Fibroblast of villous mesenchyme (primary cell): ENCODE measurements at places on chromosomes 6 and 20. TPM values are rescaled to one million over a fixed set of nuclear protein-coding genes. Genes with fewer than 3 reads are reported as not detected.

The ETV7 gene
- 0.32 and 0.86 TPM in 2 replicates for total RNA-seq

- DNase-seq, result no peak
These were observed 230.2 kb downstream of the PRKN start for GRCh38 chr6:162497389-162497788.

GRCh38 chr6:112114577-112115223 lies 27.3 kb downstream of the FAM229B start:
- no peak for DNase-seq

DNA sequence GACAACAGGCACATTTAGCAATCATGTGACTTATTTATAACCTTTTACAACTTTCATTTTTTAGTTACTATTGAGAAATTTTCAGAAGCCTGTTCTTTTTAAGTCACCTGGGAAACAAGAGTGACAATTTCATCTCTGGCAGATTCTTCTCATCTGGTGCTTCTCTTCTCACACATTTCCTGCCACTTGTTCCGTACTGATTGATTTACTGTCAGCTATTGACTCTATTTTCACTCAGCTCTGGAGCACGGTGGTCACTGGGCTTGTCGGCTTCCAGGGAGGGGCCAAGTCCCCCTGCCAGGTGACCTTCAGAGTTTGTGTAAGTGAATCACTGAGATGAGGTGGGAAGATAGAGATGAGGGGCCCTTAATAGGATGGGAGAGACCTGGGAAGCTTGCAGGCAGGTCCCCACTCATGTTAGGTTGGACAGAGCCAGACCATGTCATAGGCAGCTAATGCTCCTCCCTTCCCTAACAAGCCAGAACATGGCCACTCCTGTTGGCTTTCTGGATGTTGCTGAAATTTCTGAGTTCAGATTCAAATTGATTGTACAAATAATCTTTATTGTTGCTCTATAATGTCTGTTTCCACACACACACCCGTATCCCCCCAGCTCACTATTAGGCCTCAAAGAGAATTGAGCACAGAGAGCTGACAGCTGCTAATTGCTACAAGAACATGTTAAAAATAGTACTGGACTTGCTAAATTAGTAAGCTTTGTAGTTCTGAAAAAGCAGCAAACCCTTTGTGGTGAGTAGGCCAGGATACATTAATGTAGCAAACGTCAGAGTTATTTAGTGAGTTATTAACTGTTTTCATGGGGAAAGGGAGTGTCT lies 13.3 kb downstream of the DUSP22 start:
- no peak for DNase-seq

- no peak for DNase-seq
These were observed 36.5 kb upstream of the PHACTR3 start for GRCh38 chr20:59567585-59568508.

The TBC1D7 gene
- total RNA-seq, result 23.7 and 27.4 TPM in 2 replicates

DNA sequence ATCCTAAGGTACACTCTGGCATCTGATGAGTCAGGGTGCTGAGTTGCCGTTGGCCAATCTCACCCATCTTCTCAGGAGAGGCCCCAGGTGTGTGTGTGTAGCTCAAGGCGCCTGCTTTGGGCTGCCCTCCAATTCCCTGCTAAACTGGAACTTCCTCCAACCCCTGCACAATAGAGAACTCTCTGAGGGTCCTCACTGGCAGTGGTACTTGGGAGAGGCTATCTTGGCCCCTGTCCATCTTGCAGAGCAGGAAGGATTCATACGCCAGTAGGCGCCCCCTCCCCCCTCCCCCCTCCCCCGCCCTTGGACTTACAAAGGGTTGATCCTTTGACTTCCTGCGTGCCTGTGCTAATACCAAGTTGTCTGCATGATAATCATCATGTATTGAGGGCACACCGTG lies 173.6 kb downstream of the SASH1 start:
- no peak for DNase-seq

DNA sequence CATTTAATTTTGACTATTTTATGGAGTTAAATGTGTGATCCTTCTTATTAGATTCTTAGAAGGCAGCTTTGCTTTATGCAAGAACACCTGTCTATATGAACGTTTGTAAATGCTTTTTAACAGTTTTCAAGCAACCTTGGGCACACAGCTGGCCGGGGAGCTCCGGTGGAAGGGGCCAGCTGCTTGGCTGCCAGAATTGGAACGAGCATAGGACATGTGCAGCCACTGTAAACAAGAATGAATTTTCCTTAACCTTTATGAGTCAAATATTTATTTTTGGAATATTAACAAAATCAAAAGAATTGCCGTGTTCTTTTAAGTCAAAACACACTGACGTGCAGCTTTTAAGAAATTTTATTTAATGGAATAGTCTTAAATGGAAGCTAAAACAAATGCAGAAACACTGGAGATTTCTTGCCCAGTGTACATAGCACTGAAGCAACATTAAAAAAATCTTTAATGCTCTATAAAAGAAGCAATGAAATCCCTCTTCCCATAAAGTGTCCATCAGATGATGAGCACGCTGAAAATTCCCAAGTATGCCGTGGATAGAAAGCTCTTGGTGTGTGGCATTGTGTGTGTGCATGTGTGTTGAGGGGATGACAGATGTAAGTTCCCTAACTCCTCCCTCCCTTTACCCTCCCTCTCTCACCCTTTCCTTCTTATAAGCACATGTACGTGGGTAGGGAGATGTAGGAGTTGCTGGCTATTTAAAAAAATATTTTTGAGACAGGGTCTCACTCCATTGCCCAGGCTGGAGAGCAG lies 208.9 kb upstream of the EXOC2 start:
- no peak for DNase-seq

The B3GALT4 gene
- 2.6 and 5.5 TPM in 2 replicates for total RNA-seq

- DNase-seq, result no peak
These were observed 40.5 kb downstream of the HMGN3 start for GRCh38 chr6:79193971-79194370.

DNA sequence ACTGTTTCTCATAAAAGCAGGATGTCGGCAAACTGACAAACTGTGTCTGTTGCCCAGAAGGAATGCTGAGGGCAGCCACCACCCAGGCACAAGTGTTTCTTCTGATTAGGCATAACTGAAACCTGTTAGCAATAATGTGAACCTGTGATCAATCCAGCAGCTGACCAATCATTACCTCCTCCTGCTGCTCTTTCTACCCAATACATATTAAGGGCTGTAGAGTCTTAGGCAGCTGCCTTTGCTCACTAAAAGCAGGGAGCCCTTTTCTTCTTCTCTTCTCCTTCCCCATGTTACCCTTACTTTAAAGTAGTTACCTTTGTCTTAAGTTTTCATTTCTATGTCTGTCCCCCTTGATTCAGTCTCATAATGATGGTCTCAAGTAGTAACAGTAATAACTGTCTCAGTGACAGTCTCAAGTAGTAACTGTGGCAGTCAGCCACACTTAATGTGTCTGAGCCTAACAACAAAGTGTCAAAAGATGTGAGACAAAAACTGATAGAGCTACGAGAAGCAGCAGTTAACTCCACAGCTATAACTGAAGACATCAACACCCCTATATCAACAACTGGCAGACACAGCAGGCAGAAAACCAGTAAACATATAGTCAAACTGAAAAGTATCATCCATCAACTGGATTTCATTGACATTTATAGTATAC lies 37.0 kb downstream of the RANBP9 start:
- DNase-seq, result no peak

DNA sequence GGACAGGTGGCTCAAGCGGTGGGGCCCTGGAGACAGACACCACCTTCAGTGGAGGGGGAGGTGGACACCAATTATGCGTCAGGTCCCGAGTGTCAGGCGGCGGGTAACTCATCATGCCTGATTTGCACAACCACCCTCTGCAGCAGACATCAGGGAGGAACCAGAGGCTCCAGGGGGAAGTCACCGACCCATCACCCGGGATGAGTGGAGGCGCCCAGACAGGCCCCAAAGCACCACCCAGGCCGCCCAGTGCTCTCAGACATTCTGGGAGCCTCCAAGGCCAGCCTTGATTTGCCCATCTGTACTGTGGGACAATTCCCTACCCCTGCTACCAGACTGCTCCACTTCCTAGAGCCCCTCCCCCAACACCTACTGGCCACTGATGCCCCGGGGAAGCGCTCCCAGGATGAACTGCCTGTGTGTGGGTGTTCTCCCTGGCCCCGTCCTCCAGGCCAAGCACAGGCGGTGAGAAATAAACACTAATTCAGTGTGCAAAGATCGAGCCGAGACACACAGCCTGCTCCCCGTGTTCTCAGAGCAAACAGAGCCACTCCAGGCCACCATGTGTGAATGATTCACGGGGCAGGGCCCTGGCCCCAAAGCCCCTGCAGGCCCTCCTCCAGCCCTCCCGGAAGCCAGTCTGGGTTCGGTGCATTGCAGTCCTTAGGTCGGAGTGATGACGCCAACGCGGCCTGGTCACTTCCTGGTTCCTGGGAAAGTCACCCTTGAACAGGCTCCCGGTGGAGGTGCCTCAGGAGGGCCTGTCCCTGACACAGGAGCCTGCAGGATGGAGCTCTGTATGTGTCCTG lies 107.2 kb downstream of the ASXL1 start:
- peak; percentile 96 for DNase-seq

DNA sequence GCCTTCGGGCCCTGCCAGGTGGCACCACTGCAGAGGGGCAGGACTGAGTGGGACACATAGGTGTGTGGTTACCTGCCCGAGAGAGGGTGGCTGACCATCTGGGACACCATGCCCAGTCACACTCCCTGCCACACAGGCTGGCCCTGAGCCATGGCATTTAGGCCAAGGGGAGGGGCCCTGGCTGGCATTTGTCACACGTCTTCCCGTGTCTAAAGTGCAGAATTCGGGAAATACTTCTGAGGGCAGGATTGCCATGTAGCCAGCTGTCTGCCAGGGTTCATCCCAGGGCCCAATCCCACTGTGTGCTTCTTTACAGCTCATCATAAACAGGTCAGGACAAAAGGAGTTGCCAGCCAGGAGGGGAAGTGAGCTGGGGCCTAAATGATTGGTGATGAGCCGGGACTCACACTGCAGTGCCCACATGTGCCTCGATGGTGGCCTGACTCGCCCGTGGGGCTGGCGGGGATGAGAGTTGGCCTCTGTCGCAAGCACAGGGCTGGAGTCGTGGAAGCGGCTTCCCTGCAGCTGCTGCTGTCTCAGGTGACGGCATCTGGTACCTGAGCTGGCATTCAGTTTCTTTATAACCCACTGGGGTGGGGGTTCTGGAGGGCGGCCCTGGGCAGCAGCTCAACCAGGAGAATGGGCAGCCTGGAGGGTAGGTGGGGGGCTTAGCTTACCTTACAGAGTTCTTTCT lies 5.9 kb upstream of the UNC93A start:
- DNase-seq, result no peak

GRCh38 chr6:101402622-101403031 lies 9.1 kb downstream of the GRIK2 start:
- DNase-seq, result no peak

The HEY2 gene
- total RNA-seq, result 0.32 TPM in 1 of 2 replicates, not detected in the other

DNA sequence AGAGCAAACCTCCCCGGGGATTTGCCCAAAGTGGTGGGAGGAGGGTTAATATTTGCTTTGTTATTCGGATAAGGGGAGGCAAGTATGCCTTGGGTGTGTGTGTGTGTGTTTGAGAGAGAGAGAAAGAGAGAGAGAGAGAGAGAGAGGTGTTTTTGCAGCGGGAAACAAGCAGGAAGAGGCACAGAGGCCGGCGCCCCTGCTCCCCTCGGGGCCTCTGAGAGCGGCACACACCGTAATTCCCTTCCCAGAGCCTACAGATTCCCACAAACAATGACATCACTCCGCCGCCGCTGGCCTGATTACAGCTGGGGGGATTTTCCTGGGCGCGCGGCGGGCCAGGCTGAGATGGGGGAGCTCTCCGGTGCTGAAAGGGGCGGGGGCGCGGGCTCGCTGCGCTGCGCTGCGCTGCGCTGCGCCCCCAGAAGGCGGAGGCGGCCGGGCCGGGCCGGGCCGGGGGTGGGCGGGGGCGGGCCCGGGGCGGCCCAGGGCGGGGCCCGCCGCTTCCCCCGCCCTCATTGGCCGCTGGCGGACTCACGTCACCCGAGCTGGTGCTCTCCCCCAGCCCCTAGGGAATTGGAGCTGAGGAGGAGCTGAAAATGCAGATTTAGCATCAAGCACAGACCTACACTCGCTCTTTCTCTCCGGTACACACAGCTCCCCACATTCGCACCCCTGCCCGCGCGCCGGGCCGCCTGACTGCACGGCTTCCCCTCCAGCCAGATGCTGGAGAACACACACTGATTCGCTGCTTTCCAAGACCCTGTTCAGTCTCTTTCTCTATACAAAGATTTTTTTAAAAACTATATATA lies at the start of gene PCSK2:
PCSK2 (plus strand) TSS at position 631 of the 809 bp plus-strand sequence. CDS start 266 bp downstream, outside the sequence.
- peak; percentile 26 for DNase-seq

GRCh38 chr20:43666376-43667328 lies at the start of gene MYBL2:
MYBL2 (plus strand) TSS chr20:43667114; CDS start chr20:43667284, 170 bp downstream.
- peak; percentile 55 for DNase-seq

DNA sequence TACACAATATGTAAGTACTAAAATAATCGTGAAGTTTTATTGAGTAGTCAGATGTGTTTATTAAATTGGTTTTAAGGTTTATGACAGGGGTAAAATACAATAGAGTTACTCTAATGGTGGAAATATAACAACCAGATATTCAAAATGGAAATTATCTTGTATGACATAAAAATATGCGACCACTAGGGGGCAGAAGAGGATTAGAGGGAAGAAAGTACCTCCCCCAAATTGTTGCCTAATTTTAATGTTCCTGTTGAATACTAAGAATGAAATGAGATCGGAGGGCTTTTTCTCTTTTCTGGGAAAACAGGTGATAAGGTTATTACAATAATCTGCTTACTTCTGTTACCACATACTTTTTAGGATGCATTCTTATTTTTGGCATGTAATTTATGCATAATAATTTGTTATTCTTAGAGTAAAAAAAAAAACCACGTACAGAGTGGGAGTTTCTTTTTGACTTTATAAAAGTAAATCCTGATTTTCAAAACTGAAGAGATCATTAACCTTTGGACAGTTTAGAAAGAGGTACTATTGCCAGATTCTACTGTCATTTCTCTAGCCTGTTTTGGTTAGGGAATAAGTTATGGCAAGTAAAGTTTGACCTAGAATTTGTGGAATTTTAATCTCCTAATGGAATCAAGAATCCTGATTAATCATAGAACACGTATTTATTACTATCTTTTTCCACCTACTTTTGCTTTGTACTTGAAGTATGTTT lies 159.2 kb downstream of the CD109 start:
- DNase-seq, result peak; percentile 89

The RBM24 gene
- total RNA-seq, result 9.0 and 32.4 TPM in 2 replicates

DNA sequence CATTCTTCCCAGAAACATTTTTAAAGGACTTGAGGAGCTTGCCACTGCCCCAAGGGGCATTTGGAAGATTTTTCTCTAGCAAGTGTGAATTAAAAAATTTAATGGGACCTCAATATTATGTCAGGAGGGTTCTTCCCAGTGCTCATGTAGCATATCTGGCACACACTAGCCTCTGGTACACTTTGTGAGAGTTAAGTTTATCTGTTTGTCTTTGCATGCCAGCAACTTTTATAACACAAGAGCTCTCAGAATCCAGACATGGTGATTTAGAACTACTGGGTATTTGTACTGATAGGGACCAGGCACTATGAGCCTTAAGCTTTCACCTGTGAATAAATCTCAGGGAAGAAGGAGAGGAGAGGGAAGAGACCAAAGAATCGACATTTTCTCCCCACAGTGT lies 12.9 kb downstream of the SPINT3 start:
- DNase-seq, result no peak

GRCh38 chr6:80522576-80522975 lies 416.1 kb downstream of the BCKDHB start:
- no peak for DNase-seq

GRCh38 chr20:20737158-20737557 lies 24.7 kb upstream of the RALGAPA2 start:
- no peak for DNase-seq

The PSORS1C2 gene
- not detected in 2 replicates for total RNA-seq

- DNase-seq, result no peak
These were observed 217.1 kb downstream of the FARS2 start for GRCh38 chr6:5478380-5478779.
